ENCODE measurements at places on chromosomes 6 and 20.

DNA sequence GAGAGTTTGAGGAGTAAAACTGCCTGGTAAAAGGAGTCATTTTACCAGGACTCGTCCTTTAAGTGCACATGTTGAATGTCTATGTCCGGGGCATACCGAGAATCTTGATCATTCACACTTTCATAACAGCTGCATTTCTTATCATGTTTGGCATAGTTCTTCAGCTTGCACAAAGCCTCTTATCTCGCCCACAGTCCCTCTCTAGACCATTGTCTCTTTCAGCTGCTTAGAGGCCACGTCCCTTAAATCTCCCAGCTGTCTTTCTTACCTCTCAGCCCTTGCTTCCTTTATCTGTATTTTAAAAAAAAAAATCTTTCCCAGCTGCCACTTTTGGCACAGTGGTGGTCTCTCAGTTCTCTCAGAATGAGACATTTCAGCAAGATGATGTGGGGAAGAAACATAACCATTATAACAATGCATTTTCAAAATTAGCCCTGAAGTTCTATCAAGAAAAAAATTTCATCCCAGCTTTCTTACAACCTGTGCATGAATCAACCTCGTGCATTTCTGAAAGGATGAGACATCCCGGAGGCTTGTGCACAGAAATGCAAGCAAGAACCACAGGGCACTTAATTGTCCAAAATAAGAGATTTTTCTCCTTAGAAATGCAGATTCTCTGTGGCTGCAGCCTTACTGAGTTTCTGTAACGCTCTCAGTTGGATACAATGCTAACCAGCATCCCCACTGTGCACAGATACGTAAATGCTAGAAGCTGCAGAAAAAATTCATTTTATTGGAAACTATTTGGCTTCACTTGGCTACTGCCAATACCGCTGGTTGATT, 24.2 kb downstream of the RBM24 start:
- no peak for DNase-seq

DNA sequence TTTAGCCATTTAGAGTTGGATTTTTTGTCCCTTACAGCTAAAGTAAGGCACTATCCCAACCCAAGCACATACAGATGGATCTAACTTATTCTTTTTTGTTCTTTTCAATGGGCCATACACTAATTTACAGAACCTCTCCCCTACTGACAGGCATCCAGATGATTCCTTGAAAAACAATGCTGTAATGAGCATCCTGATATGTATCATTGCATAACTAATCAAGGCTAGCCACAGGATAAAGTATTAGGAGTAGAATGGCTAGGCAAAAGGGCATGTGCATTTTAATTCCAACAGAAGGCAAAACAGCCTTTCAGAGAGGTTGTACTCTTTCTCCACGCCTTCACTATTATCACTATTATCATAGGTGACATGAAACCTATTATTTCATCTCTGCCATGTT, 54.1 kb downstream of the ELOVL5 start:
- no peak for DNase-seq

- DNase-seq, result no peak
These were observed 116.6 kb downstream of the BMP2 start for GRCh38 chr20:6884114-6884513.

GRCh38 chr6:91482498-91482897, 895.6 kb upstream of the MAP3K7 start:
- DNase-seq, result no peak

Data from activated CD4-positive, CD25-positive, alpha-beta regulatory T cell treated with anti-CD3 and anti-CD28 coated beads, Interleukin-2, amount 50 U/mL, for 72 hours (primary cell).